Esophagus squamous epithelium (tissue), 5 donors: ENCODE measurements at places on chromosomes 4 and X. TPM values are rescaled to one million over a fixed set of nuclear protein-coding genes. Genes with fewer than 3 reads are reported as not detected.
A peak's percentile ranks its signal among the peaks of the same experiment; 100 is the strongest.

DNA sequence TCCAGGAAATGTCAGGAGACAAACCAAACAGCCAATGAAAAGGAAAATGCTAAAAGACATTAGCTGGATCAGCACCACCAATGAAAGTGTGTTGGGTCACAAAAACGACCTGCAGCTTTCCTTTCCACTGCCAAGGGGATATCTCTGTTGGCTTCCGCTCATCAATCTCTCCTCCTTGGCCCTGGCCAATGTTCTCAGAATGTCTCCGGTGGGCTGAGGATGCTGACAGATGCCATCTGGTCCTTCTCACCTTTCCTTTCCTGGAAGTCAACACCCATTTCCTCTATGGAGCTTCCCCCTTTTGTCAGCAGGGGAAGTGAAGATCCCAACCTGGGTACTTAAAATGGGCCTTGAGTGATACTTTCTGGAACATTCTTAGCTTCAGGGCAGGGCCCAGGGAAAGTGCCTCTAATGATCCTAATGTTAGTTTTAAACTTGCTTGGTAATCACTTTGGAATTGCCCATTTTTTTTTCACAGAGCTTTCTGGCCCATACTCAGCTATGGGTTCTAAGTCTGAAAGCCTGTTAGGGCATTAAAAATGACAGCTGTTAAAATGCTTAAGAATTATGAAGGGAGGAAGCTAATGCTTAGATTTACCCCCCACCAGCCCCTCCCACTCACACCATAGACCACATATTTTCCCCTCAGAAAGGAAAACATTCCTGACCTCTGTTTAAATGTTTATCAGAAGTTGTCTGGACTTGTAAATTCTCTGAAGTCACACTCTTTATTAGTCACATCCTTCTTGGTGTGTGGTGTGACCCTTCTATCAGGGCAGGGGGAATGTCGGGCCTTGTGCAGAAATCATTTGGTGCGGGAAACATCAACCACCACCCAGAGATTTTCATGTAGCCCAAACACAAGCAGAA is 29.2 kb downstream of the IGFBP7 start:
- no peak overlapping the region for H3K4me3 ChIP-seq
- H3K27ac ChIP-seq, result peak overlapping the region; percentile 75
- no peak for DNase-seq

DNA sequence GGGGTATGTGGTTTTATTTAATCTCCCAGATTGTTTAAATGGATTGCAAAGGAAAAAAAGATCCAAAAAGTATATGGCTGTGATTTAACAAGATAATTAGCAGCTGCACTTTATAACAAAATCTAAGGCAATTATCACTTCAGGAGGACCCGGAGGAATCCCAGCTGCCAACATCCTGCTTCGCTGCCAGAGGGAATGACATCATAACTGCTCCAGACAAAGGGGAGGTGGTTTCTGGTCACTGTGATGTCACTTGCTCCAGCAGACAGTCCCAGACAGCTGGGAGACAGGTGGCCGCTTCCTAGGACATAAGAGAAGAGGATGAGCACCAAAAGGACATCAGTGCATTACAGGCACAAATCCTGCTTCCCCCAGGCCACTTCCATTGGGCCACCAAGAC is 371.0 kb downstream of the BCOR start:
- H3K27ac ChIP-seq, result no peak overlapping the region
- DNase-seq, result no peak
- no peaks in the 10 kb centered on the region for H3K27me3 ChIP-seq
- H3K4me3 ChIP-seq, result no peak overlapping the region

The UGT2A1 gene
- not detected for total RNA-seq

The ZNF674 gene
- total RNA-seq, result 2.8 TPM

The TMPRSS11E gene
- 175 TPM for total RNA-seq

DNA sequence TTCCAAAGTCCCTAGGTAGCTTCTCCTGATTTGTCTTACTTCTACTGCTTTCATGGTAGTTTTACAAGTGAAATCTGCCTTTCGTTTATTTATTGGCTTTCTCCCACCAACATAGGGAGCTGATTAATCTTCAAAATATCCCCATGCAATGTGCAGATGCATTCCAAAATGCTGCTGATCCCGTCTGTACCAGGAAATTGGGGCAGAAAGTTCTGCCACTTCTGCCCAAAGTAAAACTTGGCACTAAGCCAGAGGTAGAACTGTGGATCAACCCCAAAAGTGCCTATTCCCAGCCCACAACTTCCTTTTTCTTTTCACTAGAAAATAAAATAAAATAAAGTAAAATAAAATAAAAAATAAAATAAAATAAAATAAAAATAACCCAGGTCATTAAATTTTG is 47.3 kb upstream of the PPARGC1A start:
- H3K36me3 ChIP-seq, result no peaks in the 10 kb centered on the region
- H3K27me3 ChIP-seq, result no peaks in the 10 kb centered on the region
- H3K27ac ChIP-seq, result no peak overlapping the region
- H3K4me1 ChIP-seq, result peaks cover 38% of the 10 kb centered on the region
- DNase-seq, result no peak

The DAPP1 gene
- total RNA-seq, result 34.9 TPM

GRCh38 chr4:102546635-102547034 is 45.5 kb downstream of the NFKB1 start:
- peaks cover 27% of the 10 kb centered on the region for H3K4me1 ChIP-seq
- no peak overlapping the region for H3K27ac ChIP-seq
- DNase-seq, result no peak
- no peaks in the 10 kb centered on the region for H3K36me3 ChIP-seq
- no peaks in the 10 kb centered on the region for H3K27me3 ChIP-seq

- no peak overlapping the region for H3K27ac ChIP-seq
- no peaks in the 10 kb centered on the region for H3K27me3 ChIP-seq
- no peaks in the 10 kb centered on the region for H3K4me1 ChIP-seq
- H3K36me3 ChIP-seq, result no peaks in the 10 kb centered on the region
- no peak for DNase-seq
Measured at GRCh38 chr4:78414116-78414515, 137.5 kb upstream of the ANXA3 start.

DNA sequence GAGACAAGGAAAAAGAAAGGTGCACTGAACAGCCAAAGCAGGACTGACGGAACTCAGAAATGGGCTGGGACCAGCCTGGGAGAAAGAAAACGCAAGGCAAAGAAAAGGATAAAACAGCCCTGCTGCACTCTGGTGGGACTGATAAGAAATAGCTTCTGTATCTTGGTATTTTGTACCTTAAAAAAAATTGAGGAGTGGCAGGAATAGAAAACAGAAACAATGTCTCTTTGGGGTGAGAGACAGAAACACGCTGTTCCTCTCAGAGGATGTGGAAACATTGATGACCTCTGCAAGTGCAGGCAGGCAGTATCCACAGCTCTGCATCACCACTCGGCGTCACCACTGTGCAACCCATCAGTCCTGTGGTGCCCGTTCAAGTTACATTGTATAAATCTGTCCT is 152.5 kb upstream of the SPRY1 start:
- H3K36me3 ChIP-seq, result no peaks in the 10 kb centered on the region
- H3K4me1 ChIP-seq, result peaks cover 18% of the 10 kb centered on the region
- no peak overlapping the region for H3K27ac ChIP-seq
- no peak for DNase-seq
- no peaks in the 10 kb centered on the region for H3K27me3 ChIP-seq

The ATP1B4 gene
- not detected for total RNA-seq

DNA sequence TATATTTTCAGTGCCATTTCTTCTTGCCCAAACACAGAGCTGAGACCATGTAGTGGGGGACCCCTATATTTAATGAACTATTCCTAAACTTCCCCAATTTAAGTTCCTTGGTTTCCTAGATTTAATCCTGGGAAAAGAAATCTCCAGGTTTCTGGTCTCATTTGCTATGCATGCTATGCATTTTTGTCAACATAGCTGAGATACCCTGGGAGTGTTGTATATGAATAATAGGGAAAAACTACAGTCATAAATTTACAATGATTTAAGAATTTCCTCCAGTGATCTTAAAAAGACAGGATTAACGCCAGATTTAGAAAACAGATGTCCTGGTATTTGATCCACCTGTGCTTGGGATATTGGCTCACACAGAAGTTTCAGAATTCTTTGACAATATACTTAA is 136.8 kb upstream of the RAPGEF2 start:
- DNase-seq, result no peak
- H3K36me3 ChIP-seq, result no peaks in the 10 kb centered on the region
- H3K27me3 ChIP-seq, result no peaks in the 10 kb centered on the region
- no peak overlapping the region for H3K4me3 ChIP-seq

GRCh38 chr4:61273233-61273632 is 73.1 kb downstream of the ADGRL3 start:
- no peak overlapping the region for H3K27ac ChIP-seq
- no peaks in the 10 kb centered on the region for H3K4me1 ChIP-seq
- H3K27me3 ChIP-seq, result no peaks in the 10 kb centered on the region
- H3K36me3 ChIP-seq, result no peaks in the 10 kb centered on the region
- no peak overlapping the region for H3K4me3 ChIP-seq
- no peak for DNase-seq

The SAT1 gene
- total RNA-seq, result 793 TPM

The DKC1 gene
- total RNA-seq, result 55.9 TPM

DNA sequence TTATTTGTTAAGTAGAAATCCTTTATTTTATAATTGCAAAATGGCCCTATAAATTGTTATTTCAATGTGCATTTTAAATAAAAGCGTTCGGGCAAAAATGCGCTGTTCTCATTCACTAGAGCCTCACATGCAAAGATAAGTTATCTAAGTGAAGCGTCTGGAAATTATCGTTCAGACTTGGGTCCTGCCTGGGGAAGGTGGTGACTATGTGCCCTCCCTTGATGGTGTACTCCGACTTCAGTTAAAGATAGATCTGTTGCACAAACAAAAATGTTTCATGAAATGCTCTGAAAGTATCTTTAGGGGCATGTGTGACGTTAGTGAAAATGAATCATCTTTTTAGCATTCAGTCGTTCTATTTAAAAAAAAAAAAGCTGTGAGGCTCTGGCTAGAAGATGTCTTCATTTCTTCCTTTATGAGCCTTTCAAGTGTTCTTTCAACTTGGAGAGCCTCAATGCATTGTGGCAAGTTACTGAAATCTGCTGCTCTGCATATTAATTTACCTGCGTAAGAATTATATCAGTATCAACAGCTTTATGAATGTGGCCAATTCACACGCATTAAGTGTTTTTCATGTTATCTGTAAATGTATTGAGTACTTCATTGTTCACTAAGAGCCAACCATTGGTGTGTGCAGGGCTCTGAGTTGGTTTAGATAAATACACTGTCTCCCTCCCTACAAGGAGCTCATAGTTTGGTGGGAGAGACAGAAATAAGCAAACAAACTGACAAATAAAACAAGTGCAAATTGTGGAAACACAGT is 83.0 kb downstream of the AFF1 start:
- no peaks in the 10 kb centered on the region for H3K27me3 ChIP-seq
- peak overlapping the region; percentile 64 for H3K27ac ChIP-seq
- DNase-seq, result no peak
- no peaks in the 10 kb centered on the region for H3K36me3 ChIP-seq
- no peak overlapping the region for H3K4me3 ChIP-seq

The INTU gene
- total RNA-seq, result 5.9 TPM

The RHOXF2 gene
- not detected for total RNA-seq

The NLRP2B gene
- not detected for total RNA-seq

- no peaks in the 10 kb centered on the region for H3K4me1 ChIP-seq
- H3K27ac ChIP-seq, result no peak overlapping the region
- H3K4me3 ChIP-seq, result no peak overlapping the region
- no peaks in the 10 kb centered on the region for H3K36me3 ChIP-seq
Measured at GRCh38 chr4:77481856-77482255, 123.8 kb upstream of the CXCL13 start.

The GAB1 gene
- total RNA-seq, result 30.5 TPM

The CLNK gene
- not detected for total RNA-seq

The HMX1 gene
- not detected for total RNA-seq

The MAGEA2 gene
- not detected for total RNA-seq

- DNase-seq, result no peak
- no peaks in the 10 kb centered on the region for H3K4me1 ChIP-seq
- H3K27me3 ChIP-seq, result no peaks in the 10 kb centered on the region
- H3K4me3 ChIP-seq, result no peak overlapping the region
Measured at GRCh38 chrX:5537098-5537497, 691.6 kb downstream of the NLGN4X start.

DNA sequence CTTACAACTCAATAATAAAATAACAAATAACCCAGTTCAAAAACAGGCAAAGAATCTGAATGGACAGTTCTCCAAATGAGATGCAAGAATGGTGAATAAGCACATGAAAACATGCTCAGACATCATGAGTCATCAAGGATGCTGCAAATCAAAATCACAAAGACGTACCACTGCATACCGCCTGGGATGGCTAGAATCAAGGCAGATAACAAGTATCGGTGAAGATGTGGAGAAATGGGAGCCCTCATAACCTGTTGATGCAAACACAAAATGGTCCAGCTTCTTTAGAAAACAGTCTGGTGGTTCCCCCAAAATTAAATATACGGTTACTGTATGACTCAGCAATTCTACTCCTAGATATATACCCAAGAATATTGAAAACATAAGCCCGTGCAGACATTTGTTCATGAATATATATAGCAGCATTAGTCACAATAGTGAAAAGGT is 32.5 kb downstream of the AKAP4 start:
- no peaks in the 10 kb centered on the region for H3K4me1 ChIP-seq
- H3K27me3 ChIP-seq, result no peaks in the 10 kb centered on the region
- no peak overlapping the region for H3K4me3 ChIP-seq
- DNase-seq, result no peak
- no peaks in the 10 kb centered on the region for H3K36me3 ChIP-seq

DNA sequence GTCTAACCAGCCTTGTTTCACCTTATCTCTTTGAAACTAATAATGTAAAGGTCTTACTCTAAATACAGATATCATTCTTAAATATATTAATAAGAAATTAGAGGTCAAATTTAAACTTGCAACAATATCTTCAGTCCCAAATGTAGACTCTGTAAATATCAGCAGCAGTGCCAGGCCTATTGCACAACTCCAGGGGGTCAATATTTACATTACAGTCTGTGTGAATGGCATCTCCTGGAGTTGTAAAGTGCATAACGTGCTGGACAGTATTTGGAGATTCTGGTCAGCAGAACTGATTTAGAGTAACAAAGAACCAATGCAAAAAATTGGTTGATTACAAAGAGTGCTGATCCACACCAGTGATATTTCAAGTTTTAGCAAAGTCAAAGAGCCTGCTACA is 1225.9 kb downstream of the PCDH19 start:
- H3K27me3 ChIP-seq, result no peaks in the 10 kb centered on the region
- no peak overlapping the region for H3K27ac ChIP-seq

The GAR1 gene
- 5.9 TPM for total RNA-seq

The HSFX2 gene
- total RNA-seq, result not detected

DNA sequence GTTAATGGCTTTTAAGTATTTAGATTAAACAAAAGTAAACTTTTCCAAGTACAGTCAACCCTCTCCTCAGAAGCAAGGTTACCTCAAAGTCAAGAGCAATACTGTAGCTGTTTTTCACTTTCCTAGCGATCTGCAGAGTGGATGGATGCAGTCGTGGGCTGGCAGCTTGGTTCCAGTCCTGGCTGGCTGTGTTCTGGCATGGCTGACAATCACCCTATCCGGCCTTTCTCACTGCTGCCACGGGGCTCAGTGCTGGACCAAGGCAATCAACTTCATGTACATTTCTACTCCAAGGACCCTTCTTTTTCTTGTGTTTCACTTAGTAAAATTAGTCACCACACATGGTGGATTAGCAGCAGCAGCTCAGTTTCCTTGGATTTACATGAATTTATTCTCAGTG is 208.3 kb downstream of the GABRB1 start:
- H3K27me3 ChIP-seq, result no peaks in the 10 kb centered on the region
- DNase-seq, result no peak
- no peak overlapping the region for H3K27ac ChIP-seq
- no peaks in the 10 kb centered on the region for H3K36me3 ChIP-seq
- H3K4me3 ChIP-seq, result no peak overlapping the region

The VAMP7 gene
- 25.6 TPM for total RNA-seq

- no peaks in the 10 kb centered on the region for H3K27me3 ChIP-seq
- no peak overlapping the region for H3K4me3 ChIP-seq
- no peak overlapping the region for H3K27ac ChIP-seq
- no peak for DNase-seq
- no peaks in the 10 kb centered on the region for H3K36me3 ChIP-seq
Measured at GRCh38 chr4:110953898-110954297, 331.0 kb upstream of the PITX2 start.

The GUCY1A1 gene
- 7.8 TPM for total RNA-seq

The SNCA gene
- total RNA-seq, result 9.0 TPM

The CYLC1 gene
- not detected for total RNA-seq
